ENCODE measurements at places on chromosomes 7 and 10. TPM values are rescaled to one million over a fixed set of nuclear protein-coding genes. Genes with fewer than 3 reads are reported as not detected.

DNA sequence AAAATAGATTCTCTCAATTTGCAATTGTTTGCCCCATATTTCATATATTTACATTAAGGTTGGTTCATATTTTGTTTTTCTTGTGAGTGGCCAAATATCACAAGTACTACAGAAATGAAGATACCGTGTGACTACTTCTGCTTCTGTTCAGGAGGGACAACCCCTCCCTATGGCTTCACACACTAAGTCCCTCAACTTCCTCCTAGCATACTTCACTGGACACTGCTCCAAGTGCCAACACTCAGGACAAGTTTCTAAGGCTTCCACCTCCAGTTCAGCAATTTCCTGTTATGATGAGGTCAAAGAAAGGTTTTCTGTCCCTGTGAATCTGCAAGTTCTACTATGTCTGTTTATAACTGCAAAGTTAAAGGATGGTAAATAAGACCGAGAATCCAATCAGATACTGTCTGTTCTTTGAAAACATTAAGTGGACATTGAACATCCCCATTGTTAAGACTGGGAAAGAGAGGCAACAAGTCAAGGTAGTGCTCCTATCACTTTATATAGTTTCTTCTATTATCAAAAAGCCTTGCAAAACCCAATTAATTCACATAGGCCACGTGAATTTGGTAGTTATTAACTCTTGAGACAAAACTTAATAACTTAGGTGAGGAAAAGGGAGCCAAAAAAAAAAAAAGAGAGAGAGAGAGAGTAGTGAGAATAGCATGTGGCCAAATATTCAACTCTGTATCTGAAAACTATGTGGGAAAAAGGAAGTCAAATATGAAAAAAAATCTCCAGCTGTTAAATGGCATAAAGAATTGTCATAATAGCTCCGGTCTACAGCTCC lies 81.3 kb upstream of the DKK1 start:
- no peak for DNase-seq

GRCh38 chr10:132684164-132684891 lies 101.6 kb downstream of the NKX6-2 start:
- DNase-seq = peak; percentile 43

DNA sequence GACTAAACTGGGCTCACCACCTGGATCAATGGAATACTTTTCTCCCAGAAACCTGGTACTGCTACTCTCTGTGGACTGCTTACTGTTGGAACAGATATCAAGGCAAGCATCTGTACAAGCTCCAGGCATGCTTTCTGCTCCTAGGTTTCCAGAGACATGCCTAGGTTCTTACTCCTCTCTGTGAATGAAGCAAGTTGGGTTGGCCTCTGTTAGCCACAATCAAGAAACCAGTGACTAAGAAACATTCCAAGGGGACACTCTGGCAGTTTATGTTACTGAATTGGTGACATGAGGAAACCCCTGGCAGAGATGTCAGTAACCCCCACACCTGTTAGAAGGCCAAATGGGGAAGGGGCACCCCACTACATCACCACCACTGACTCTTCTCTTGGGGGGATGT lies 121.9 kb downstream of the GFRA1 start:
- DNase-seq = no peak

DNA sequence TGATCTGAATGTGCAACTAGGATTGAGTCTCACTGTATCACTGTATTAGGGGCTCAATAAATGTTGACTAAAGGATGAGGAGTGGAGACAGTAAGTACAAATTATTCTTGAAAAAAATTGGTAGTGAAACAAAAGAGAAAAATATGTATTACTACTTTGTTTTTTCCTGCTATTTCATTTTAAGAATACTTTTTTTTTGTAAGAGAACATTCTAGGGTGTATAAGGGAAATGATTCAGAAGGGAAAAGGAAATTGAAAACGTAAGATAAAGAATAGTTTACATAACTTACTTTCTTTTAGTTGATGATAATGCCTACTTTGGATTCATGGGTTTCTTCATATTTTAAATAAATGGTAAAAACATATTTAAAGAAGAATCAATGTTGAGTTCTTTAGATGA lies 9.6 kb downstream of the CAPZA2 start:
- no peak for DNase-seq

DNA sequence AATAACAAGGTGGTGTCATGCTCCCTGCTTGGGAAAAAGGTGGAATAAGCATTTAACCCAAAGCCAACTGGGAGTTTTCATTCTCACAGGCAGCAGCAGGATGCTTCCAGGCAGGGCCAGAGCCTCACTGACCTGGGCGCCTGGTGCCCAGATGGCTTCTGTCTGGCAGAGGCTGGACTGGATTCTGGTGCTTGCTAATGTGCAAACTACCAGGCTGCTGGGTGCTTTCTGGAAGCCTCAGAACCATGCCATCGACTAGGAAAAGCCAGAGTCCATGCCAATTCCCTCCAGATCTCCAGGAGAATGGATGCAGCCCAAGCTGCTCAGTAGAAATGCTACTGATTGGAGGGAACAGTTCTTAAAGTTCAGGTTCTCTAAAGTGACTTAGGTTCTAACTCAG lies 36.2 kb downstream of the VIPR2 start:
- no peak for DNase-seq

DNA sequence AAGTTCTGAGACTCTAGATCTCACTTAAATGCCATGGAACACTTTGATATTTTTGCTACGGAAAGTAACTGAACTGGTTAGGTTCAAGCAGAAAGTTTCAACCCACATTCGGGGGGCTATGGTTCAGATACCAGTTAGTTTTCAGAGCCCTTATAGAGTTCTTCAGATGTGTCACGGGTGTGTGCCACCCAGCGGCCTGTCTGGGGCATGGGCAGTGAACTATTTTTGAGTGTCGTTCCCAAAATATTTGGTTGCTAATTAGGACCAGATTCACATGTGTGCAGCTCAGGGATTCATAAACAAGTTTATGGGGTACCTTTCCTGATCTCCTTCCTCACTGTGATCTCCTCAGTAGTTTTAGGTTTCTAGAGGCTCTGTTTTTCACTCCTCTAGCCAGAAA lies 271.9 kb downstream of the C7orf25 start:
- DNase-seq = no peak

DNA sequence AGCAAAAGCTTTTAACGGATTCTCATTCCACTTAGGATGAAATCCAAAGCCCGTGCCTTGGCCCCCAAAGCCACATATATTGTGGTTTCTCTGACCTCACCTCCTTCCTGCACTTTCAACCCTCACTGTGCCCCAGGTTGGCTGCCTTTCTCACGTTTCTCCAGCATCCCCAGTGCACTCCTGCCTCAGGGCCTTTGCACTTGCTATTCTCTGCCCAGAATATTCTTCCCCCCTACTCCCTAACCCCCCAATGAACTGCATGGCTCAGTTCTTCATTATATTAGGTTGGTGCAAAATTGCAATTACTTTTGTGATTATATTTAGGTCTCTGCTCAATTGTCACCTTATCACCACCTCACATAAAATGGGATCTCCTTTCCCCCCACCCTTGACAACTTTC lies 34.2 kb downstream of the MYOF start:
- DNase-seq = no peak

GRCh38 chr7:35336444-35336843 lies 82.5 kb upstream of the TBX20 start:
- no peak for DNase-seq

DNA sequence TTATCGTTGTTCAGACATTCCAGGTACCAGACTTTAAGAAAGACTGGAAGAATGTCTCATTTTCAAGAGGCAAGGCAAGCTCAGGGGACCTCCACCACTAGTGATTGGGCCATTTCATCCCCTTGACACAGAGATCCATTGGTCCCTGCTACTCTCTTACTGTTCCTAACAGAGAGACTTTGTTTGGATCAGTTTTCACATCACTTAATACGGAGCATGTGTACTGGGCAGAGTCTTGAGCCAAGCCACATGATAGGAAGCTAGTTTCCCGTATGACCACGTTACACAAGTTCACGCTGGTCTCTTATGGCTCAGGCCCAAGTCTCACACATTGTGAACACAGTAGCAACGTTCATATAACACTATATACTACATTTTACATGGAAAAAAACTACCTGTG lies 269.9 kb downstream of the BAMBI start:
- no peak for DNase-seq

DNA sequence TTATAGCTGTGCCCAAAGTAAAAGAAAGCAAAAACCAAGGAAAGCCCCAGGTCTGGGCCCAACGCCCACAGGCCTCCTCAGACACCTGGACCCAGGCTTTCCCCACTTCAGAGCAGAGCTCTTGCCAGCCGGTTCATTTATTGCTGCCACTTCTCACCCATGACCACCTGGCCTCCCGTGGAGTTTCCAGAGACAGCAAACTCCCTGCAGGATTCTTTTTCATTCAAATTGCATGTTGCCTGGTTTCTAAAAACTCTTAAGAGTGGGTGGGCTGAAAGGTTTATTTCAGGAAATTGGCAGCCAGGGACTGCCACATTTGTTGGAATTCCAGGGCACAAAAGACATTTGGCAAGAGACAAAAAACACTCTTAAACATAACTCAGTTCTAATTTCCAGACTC lies 4.7 kb downstream of the VOPP1 start:
- no peak for DNase-seq

- no peak for DNase-seq
These were observed 113.5 kb upstream of the C10orf90 start for GRCh38 chr10:126783806-126784557.

GRCh38 chr10:115989621-115990020 lies 283.4 kb downstream of the GFRA1 start:
- DNase-seq = no peak

- peak; percentile 23 for DNase-seq
These were observed 7.8 kb downstream of the FOXL3 start for GRCh38 chr7:297611-298374.

DNA sequence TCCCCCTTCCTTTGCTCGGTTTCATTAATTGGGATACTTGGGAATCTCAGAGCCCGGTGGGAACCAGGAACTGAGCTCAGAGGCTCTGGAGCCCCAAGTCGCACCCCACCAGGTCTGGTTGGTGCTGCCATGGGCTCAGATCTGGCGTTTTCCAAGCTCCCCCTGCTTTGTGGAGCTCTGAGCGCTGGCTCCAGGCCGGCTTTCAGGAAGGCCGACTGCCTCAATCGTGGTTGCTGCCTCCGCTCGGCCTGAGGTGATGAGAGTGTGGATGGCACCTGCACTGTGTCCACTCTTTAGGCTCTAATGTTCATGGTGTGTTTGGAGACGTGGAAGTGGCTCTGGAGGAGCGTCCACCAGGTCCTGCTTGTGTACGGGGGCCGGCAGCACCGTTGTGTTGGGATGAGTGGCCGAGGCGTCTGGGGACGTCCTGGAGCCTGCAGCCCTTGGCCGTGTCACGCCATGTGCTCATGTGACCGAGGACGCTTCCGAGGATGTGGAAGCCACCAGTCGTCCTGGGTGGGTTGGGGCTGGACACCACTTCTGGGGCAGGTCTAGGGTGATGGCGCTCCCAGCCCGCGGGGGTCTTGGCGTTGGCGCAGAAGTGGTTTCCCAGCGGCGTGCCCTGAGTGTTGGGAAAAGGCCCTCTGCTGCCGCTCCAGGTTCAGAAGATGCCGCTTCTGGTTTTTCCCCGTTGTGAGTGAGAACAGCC lies 8.2 kb downstream of the INPP5A start:
- no peak for DNase-seq

DNA sequence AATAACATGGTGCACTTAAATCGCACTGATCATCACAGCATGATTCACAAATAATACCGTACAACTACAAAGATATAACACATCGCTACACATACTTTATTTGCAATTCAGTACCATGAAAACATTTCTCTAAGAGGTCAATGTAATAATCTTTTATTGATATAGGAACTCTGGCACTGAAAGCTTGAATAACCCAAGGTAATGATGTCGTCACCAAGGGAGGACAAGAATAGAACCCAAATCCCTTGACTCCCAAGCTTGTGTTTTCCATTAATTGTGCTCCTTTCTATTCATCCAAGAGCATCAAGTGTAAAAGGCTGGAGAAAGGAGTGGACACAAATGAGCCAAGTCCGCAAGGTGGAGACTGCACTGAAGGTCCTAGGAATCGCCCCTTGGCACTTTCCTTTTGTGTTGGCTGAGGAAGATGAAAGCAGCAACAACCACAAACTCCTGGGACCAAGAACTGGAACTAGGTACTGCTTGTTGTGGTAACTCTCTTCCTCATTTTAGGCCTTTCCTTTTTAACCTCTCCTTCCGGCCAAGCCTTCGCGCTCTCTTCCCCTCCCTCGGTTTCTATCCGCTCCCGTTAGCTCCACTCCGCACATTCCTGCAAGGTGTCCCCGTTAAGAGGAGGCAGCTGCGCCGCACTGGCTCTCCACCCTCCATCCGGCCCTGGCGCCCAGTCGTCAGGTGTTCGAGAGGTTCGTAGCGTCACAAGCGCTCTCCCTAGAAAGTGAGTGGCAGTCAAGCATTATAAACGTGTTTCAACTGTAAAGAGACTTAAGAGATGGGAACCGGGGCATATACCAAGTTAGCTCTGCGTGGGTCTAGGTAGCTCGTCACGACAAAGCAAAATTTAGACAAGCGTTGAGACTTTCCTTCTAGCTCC lies 1.0 kb upstream of the CBLL1 start:
- no peak for DNase-seq

GRCh38 chr7:2954433-2954853 lies 89.2 kb downstream of the CARD11 start:
- peak; percentile 36 for DNase-seq

DNA sequence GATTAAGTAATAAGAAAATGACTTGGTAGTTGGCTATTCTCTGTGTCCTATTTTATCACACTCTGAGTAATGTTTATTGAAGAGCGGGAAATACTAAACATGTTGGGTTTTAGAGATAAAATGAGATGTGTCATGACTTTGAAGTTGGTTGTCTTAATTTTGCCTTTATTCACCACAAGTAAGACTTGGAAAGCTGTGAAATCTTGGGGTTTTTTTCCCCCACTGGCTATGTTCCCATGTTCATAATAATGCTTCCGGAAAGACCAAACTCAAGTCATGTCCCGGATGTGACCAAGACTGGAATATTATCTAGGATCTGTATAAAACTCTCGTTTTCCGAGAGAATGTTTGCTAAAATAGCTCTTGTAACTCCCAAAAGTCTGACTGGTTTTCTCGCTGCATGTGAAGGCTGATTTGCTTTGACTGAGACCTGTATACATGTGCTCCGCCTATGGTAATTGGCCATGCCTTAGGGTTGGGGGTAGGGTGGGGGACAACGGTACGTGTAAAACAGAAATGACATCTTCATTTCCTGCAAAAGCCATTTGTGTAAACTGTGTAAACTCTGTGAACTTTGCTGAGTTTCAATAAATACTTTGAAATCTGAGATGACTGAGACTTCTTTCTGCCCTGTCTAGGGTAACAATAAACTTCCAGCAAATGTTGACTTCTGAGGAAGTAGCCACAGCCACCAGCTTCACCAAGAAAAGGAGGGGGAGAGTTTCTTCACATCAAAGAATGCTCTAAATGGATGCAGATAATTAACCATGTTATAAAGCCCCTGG lies 169.6 kb downstream of the ZNF365 start:
- DNase-seq = no peak

The DKK1 gene
- total RNA-seq = not detected

The SFRP5 gene
- not detected for total RNA-seq

The CRHR2 gene
- not detected for total RNA-seq

The XPNPEP1 gene
- total RNA-seq = 50.3 TPM

The LANCL2 gene
- 7.1 TPM for total RNA-seq

The A1CF gene
- not detected for total RNA-seq

Data from CD4-positive, alpha-beta T cell (primary cell).